ENCODE measurements at places on chromosomes 2 and 18. TPM values are rescaled to one million over a fixed set of nuclear protein-coding genes. Genes with fewer than 3 reads are reported as not detected.

GLI2 gene
- total RNA-seq = 36.3 TPM

SERPINB12 gene
- total RNA-seq = not detected

FZD7 gene
- 47.0 TPM for total RNA-seq

XIRP2 gene
- 0.03 TPM for total RNA-seq

GPR39 gene
- not detected for total RNA-seq

ASXL3 gene
- 21.9 TPM for total RNA-seq

IL1F10 gene
- total RNA-seq = not detected

STAT4 gene
- total RNA-seq = 0.52 TPM

DNA sequence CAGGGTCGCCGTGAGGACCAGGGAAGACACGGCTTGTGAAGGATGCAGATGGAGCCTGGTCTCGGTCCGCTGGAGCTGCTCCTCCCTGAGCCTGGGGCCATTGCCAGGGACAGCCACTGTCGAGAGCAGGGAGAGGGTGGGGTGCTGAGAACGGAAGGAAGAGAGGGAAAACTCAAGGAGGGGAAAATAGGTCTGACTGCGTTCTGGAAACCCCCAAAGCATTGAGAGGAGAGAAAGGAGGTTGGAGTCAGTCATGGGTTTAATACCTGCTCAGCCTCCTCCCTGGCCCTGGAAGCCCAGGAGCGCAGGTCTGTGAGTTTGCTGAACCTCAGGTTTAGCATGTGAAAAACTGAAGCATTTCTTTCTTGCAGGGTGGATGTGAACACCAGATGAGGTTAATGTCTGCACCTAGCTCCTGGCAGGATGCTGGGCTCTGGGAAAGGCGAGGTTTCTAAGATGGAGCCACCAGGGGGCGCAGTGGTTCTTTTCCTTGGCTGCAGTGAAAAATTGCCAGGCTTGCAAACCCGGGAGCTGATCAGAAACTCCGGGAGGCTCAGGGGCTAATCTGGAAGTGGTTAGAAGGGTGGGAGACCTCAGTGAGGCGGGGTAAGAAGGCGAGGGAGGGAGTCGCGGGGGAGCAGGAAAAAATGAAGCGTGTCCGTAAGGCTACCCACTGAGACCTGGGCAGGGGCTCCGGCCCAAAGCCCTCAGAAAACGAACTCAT lies 33.6 kb upstream of the RNF149 start:
- peak; percentile 63 for DNase-seq
- no peak overlapping the region for H3K4me3 ChIP-seq
- no peaks in the 10 kb centered on the region for H3K36me3 ChIP-seq

DNA sequence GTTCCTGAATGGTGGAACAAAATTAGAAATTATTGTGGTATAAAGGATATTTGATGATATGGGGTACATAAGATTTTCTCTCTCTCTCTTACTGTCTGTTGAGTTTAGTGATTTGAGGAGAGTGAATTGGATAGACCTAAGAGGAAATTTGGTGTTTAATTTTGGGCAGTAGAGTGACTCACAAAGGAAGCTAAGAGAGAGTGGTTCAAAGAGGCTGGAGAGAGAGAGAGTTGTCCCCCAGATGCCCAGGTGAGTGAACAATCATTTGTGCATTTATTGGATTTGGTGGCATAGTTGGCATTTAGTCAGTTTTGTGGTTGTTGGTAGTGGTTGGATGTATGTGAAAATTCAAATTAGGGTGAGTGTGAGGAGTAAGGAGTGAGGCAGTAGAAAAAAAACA lies 56.8 kb downstream of the GPD2 start:
- no peak overlapping the region for H3K27ac ChIP-seq
- H3K4me3 ChIP-seq = no peak overlapping the region
- no peak for DNase-seq
- H3K4me1 ChIP-seq = peaks cover 2% of the 10 kb centered on the region

- no peak overlapping the region for H3K4me3 ChIP-seq
- no peaks in the 10 kb centered on the region for H3K27me3 ChIP-seq
- no peak overlapping the region for H3K27ac ChIP-seq
- DNase-seq = no peak
These were observed 39.4 kb downstream of the EDAR start for GRCh38 chr2:108949316-108950239.

GRCh38 chr2:240811346-240812300 lies 8.4 kb downstream of the KIF1A start:
- H3K4me1 ChIP-seq = no peaks in the 10 kb centered on the region
- H3K36me3 ChIP-seq = no peaks in the 10 kb centered on the region
- H3K27ac ChIP-seq = no peak overlapping the region
- no peak for DNase-seq
- H3K4me3 ChIP-seq = no peak overlapping the region

- no peaks in the 10 kb centered on the region for H3K36me3 ChIP-seq
- DNase-seq = no peak
- H3K4me3 ChIP-seq = no peak overlapping the region
- no peaks in the 10 kb centered on the region for H3K4me1 ChIP-seq
These were observed 264.6 kb upstream of the STON1 start for GRCh38 chr2:48265169-48266030.

GRCh38 chr2:21423854-21424253 lies 300.1 kb downstream of the TDRD15 start:
- no peak overlapping the region for H3K4me3 ChIP-seq
- H3K4me1 ChIP-seq = no peaks in the 10 kb centered on the region
- H3K36me3 ChIP-seq = no peaks in the 10 kb centered on the region
- H3K27ac ChIP-seq = no peak overlapping the region
- no peak for DNase-seq

DNA sequence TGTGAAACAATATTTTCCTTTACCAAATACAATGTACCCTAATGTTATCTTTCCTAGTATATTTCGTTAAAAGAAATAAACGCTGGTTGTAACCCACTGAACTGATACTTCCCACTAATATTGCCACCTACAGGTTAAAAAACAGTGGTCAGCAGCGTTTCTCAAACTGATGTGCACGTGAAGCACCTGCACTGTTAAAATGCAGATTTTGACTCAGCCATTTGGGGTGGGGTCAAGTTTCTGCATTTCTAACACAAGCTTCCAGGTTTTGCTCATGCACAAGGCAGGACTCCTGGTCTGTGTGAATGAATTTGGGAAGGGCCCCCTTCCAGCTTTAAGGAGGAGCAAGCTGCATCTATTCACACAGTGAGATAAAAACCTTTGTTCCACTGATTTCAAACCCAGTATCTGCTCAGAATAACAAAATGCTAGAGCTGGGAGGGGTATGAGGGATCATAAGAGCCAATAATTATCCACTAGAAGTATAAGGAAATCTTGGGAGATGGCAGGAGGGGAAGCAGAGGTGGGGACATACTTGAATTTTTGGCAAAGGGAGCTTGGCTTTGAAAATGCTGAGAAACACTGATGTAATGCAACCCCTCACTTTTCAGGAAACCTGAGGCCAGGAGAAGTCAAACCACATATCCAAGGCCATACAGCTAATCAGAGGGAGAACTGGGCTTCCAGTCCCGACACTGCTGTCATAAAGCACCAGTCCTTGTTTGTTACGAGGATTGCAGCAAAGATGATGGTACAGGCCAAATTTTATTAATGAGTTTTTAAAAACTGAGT lies 116.2 kb downstream of the RBMS1 start:
- no peak for DNase-seq
- H3K4me1 ChIP-seq = peaks cover 44% of the 10 kb centered on the region
- H3K27ac ChIP-seq = no peak overlapping the region
- H3K27me3 ChIP-seq = no peaks in the 10 kb centered on the region

GRCh38 chr2:11907190-11907589 lies 160.8 kb downstream of the LPIN1 start:
- no peak overlapping the region for H3K27ac ChIP-seq
- H3K27me3 ChIP-seq = no peaks in the 10 kb centered on the region
- H3K36me3 ChIP-seq = no peaks in the 10 kb centered on the region
- H3K4me1 ChIP-seq = no peaks in the 10 kb centered on the region
- no peak overlapping the region for H3K4me3 ChIP-seq
- no peak for DNase-seq

GRCh38 chr18:39230086-39230803 lies 1664.6 kb upstream of the CELF4 start:
- no peak overlapping the region for H3K27ac ChIP-seq
- no peak for DNase-seq
- H3K27me3 ChIP-seq = no peaks in the 10 kb centered on the region
- H3K4me1 ChIP-seq = no peaks in the 10 kb centered on the region

- no peaks in the 10 kb centered on the region for H3K4me1 ChIP-seq
- H3K36me3 ChIP-seq = no peaks in the 10 kb centered on the region
- no peak overlapping the region for H3K27ac ChIP-seq
- no peak overlapping the region for H3K4me3 ChIP-seq
- no peaks in the 10 kb centered on the region for H3K27me3 ChIP-seq
- DNase-seq = no peak
These were observed 104.3 kb downstream of the COLEC12 start for GRCh38 chr18:396251-396555.

GRCh38 chr2:96527286-96528005 lies 9.1 kb upstream of the ARID5A start:
- H3K4me3 ChIP-seq = peak overlapping the region; percentile 68
- peaks cover 9% of the 10 kb centered on the region for H3K4me1 ChIP-seq
- no peaks in the 10 kb centered on the region for H3K36me3 ChIP-seq
- no peaks in the 10 kb centered on the region for H3K27me3 ChIP-seq
- peak; percentile 59 for DNase-seq

GRCh38 chr18:59985289-59985688 lies 85.5 kb downstream of the PMAIP1 start:
- no peaks in the 10 kb centered on the region for H3K36me3 ChIP-seq
- no peaks in the 10 kb centered on the region for H3K4me1 ChIP-seq
- H3K4me3 ChIP-seq = no peak overlapping the region
- no peak overlapping the region for H3K27ac ChIP-seq
- DNase-seq = no peak
- no peaks in the 10 kb centered on the region for H3K27me3 ChIP-seq

- no peaks in the 10 kb centered on the region for H3K36me3 ChIP-seq
- H3K27me3 ChIP-seq = no peaks in the 10 kb centered on the region
- H3K27ac ChIP-seq = no peak overlapping the region
- no peak overlapping the region for H3K4me3 ChIP-seq
These were observed 318.0 kb downstream of the MYCN start for GRCh38 chr2:16258350-16258749.

DNA sequence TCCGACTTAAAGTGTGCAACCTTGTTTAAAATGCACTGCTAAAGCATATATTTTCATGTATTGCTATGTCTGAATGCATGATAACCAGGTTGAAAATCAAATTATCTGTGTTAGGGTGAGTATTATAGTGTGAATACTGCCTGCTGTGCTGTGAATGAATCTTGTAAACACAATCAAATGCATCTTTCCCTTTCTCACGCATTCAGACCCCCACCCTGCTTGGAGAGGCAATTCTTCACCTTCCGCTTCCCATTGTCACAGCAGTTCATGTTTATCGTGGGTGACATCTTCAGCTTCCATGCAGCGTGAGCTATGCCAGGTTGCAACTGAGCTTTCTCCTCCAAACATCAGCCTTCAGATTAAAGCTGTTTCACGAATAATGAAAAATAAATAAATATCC lies 418.0 kb downstream of the MEIS1 start:
- DNase-seq = no peak
- peaks cover 13% of the 10 kb centered on the region for H3K4me1 ChIP-seq
- no peak overlapping the region for H3K27ac ChIP-seq

DNA sequence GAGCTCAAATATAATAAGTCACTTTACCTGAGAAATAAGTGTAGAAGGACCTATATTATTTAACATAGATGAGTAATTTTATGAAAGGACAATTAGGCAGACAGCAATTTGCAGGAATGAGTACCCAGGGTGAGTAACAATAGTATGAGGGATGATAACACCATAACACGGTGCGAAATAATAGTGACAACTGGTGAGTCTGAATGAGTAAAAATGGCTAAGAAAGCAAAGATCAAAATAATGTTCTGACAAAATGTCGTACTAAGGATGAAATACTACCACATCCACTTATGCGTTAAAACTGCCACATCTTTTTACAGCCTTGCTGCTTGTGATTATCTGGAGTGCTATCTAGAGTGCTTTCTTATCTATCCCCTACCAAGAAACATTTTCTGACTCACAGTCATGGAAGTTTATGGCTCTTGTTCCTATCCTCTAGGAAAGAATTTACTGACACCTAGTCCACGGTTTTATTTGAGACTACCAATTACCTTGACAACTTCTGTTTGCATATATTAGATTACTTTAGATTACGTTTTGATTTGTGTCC lies 929.7 kb downstream of the LRP1B start:
- no peak for DNase-seq
- H3K4me1 ChIP-seq = no peaks in the 10 kb centered on the region
- no peak overlapping the region for H3K27ac ChIP-seq
- H3K27me3 ChIP-seq = no peaks in the 10 kb centered on the region
- no peak overlapping the region for H3K4me3 ChIP-seq

DNA sequence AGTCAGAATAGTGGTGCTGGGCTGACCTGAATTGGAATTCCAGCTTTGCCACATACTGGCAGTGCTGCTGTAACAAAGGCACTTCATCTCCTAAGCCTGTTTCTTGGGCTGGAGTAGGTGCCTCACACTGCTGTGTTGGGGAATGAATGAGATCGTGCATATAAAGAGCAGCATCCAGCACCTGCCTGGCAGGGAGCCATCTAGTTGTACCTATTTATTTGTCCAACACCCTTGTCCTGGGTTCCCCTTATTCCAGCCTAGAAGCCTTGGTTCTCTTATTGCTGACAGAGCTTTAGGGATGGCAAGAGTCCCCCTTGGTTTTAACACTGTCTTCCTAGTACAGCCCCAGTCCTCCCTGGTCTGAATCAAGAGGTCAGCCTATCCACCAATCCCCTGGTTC lies 275.3 kb upstream of the RAB12 start:
- no peaks in the 10 kb centered on the region for H3K36me3 ChIP-seq
- DNase-seq = no peak
- H3K4me1 ChIP-seq = no peaks in the 10 kb centered on the region
- H3K27ac ChIP-seq = no peak overlapping the region
- H3K4me3 ChIP-seq = no peak overlapping the region
- no peaks in the 10 kb centered on the region for H3K27me3 ChIP-seq

DNA sequence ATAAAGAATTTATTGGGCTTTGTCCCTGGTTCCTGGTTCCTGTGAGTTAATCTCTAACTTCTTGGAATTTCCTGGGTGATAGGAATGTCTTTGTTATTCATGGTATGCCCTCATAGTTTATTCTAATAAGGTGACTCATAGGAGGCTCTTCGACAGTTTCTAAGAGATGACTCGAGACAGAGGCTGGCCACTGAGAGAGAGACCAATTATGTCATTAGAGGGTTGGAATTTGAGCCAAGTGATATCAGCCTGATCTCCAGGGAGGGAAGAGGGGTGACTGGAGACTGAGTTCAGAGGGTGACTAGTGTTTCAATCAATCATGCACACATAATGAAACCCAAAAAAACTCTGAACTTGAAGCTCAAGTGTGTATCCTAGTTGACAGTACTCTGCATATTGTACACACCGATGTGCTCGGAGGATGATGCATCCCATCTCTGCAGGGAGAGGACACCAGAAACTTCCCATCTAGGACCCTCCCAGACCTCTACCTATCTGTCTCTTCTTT lies 185.7 kb downstream of the MTCL1 start:
- no peak overlapping the region for H3K4me3 ChIP-seq
- H3K36me3 ChIP-seq = no peaks in the 10 kb centered on the region
- no peak overlapping the region for H3K27ac ChIP-seq
- H3K4me1 ChIP-seq = no peaks in the 10 kb centered on the region
- no peak for DNase-seq

GRCh38 chr2:46943881-46944798 lies 28.5 kb upstream of the MCFD2 start:
- H3K4me1 ChIP-seq = peaks cover 2% of the 10 kb centered on the region
- no peak for DNase-seq
- no peak overlapping the region for H3K27ac ChIP-seq
- H3K27me3 ChIP-seq = no peaks in the 10 kb centered on the region
- no peak overlapping the region for H3K4me3 ChIP-seq
- H3K36me3 ChIP-seq = no peaks in the 10 kb centered on the region
